MG63 (cell line): ENCODE measurements at places on chromosomes 7 and 10.

GRCh38 chr7:128358233-128358632, 3.3 kb downstream of the PRRT4 start:
- no peak for DNase-seq

- DNase-seq = no peak
Measured at GRCh38 chr10:52517012-52517411, 202.9 kb downstream of the DKK1 start.

- DNase-seq = peak; percentile 67
Measured at GRCh38 chr7:105808703-105809590, 67.5 kb downstream of the ATXN7L1 start.

DNA sequence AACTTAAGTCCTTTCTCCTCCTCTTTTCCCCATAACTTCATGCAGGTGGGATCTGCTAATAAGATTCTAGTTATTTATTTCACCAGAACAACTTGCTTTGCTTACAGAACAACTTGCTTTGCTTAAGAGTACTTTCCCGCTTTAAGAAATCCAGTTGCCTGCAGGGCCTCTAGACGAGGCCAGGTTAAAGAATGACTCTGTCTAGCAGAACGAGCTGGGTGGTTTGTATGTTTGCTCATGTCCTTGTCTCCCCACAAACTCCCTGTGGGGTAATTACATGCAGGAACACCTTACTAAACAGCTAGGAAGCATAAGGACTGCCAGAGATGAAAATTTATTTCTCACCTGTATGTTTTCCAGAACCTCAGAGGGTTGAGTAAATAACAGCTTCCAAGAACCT, 8.8 kb upstream of the FZD8 start:
- no peak for DNase-seq

DNA sequence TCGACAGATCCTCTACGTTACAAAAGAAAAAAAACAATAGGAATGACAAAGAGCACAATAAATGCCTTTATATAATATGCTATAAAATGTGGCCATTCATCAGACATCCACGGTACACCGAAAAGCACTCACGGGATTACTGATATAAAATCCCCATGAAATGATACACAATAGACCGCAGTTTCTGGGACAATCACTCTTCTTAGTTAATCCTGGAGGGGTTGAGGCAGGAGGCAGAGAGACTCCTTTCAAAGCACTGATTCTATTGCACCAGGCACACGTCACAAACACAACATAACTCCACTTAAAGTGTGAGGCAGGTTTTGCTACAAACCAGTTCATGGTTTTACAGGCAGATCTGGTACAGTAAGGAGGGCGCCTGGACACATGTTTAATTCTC, 113.8 kb downstream of the FGFR2 start:
- no peak for DNase-seq

DNA sequence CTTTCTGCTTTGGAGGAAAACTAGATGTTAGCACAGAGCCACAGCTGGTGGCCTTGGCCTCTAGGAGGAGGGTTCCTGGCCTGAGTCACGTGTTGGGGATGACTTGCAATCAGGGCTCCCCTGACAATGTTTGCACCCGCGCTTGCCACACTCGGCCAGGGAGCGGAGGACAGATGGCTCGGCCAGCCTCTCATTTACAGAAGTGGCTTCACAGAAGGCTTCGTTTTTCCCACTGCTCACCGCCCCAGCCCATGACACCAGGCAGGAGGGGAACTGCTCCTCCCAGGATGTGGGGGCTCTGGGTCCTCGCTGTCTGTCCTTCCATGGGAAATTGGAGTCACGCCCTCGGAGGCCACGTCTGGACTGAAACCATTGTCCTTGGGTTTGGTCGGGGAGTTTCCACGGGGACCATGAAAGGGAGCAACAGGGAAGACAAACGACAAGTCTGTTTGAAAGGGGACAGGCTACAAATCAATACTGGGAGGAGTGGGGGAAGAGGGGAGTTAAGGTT, 49.6 kb upstream of the UBE3C start:
- no peak for DNase-seq
